ENCODE measurements at places on chromosomes 6 and 20.
A peak's percentile ranks its signal among the peaks of the same experiment; 100 is the strongest.

- DNase-seq = no peak
These were observed 23.3 kb upstream of the NHSL1 start for GRCh38 chr6:138522611-138523010.

GRCh38 chr6:15296735-15297134, 50.9 kb downstream of the JARID2 start:
- peak; percentile 46 for DNase-seq

- DNase-seq = no peak
These were observed 103.5 kb upstream of the CARMIL1 start for GRCh38 chr6:25175681-25176080.

DNA sequence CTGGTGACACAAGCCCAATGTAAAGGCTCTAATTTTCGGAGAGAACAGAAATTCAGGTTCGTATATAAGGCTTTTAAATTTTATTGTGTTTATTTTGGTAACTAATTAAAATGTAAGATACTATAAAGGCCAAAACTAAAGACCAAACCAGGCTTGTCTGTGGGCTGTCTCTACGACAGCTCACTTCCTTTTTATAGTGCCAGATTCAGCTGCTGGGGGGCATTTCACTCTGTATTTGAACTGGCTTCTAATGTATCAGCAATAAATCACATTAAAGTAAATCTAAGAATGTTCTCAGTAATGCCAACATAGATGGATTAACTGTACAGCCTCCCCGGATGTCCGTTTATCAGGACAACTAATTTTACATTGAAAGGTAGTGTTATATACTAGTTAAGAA, 31.1 kb upstream of the STXBP5 start:
- DNase-seq = no peak

DNA sequence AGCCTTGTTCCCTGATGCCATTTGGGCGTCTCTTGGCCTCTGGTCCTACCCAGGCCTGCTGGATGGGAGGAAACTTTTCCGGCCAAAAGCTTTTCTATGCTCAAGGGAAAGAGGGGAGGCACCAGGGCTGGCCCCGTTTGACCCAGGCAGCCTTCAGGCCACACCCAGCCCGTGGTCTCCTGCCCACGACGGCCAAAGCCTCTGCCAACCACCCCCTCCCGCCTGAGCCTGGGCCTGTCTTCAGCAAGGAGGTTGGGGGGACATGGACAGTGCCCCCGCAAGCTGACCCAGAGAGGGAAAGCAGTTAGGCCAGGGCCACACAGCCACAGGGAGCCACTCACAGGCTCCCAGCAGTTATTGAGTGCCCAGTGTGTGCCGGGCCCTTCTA, 49.5 kb downstream of the SRC start:
- DNase-seq = no peak

DNA sequence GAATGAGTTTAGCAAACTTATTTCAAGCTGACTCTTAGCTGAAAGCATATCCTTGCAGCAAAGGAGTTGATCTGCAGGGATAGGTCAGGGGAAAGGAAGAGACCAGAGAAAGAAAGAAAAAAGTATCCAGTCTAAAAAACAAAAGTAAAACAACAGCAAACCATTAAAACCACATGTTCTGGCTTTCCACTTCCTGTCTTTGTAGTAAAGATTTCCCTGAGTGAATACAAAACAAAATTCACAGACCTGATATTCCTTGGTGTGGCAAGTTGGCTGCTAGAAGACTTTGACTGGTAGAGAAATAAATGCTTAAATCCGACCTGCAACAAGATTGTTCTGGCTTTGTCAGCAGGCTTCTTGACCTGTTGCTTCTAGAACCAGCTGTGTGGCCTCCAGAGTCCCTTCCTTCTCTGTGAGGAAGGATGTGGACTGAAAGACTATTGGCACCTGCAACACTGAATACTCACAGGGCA, 23.4 kb upstream of the MCM3 start:
- DNase-seq = no peak

GRCh38 chr20:24637087-24637486, 167.7 kb downstream of the SYNDIG1 start:
- no peak for DNase-seq

- no peak for DNase-seq
These were observed 6.2 kb downstream of the JPH2 start for GRCh38 chr20:44180814-44181213.

DNA sequence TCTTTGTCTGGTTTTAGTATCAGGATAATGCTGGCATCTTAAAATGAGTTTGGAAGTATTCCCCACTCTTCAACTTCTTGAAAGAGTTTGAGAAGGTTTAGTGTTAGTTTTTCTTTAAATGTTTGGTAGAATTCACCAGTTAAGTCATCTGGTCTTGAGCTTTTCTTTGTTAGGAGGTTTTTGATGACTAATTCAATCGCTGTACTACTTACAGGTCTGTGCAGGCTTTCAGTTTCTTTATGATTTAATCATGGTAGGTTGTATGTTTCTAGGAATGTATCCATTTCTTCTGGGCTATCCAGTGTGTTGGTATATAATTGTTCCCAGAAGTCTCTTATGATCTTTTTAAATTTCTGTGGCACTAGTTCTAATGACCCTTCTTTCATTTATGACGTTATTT, 215.5 kb downstream of the LRFN2 start:
- no peak for DNase-seq

GRCh38 chr6:135121434-135121833, 59.7 kb upstream of the MYB start:
- DNase-seq = no peak

- no peak for DNase-seq
These were observed 50.2 kb upstream of the IFNGR1 start for GRCh38 chr6:137269347-137269746.

GRCh38 chr6:158376631-158377081, 64.4 kb downstream of the TULP4 start:
- DNase-seq = no peak

DNA sequence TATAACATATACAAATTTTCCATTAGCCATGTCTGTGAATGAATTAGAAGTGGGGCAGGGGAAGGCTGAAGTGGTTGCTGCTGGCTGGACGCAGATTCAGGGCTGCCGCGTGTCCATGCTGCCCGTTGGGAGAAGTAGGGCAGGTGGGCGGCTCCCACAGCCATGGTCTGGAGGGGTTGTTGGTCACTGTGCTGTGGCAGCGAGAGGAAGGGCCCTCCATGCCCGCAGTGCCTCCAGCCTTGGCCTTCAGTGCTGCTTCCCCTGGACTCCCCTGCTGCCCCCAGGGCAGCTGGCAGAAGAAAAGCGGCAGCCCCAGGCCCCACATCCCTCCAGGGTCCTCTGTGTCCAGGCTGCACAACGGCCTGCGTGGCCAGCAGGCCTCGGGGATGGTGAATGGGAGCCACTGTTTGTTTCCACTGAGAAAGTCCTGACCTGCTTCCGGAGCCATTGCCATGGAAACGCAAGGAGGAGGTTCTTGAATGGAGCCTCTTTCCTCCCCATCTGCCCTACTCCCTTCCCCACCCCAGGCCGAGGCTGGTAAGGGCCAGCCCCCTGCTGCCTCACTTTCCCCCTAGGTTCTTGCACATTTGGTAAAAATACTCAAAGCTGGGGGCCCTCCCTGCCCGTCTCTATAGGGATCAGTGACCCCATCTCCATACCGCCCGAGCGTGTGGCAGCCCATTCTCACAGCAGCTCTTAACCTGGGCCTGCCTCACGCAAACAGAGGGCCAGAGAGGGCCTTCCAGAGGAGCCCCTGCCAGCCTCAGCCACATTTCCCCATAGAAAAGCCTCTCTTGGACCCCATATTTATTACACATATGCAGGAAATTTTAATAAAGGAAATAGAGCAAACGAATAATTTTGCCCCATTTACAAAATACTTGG, 113.3 kb downstream of the SASH1 start:
- DNase-seq = no peak

DNA sequence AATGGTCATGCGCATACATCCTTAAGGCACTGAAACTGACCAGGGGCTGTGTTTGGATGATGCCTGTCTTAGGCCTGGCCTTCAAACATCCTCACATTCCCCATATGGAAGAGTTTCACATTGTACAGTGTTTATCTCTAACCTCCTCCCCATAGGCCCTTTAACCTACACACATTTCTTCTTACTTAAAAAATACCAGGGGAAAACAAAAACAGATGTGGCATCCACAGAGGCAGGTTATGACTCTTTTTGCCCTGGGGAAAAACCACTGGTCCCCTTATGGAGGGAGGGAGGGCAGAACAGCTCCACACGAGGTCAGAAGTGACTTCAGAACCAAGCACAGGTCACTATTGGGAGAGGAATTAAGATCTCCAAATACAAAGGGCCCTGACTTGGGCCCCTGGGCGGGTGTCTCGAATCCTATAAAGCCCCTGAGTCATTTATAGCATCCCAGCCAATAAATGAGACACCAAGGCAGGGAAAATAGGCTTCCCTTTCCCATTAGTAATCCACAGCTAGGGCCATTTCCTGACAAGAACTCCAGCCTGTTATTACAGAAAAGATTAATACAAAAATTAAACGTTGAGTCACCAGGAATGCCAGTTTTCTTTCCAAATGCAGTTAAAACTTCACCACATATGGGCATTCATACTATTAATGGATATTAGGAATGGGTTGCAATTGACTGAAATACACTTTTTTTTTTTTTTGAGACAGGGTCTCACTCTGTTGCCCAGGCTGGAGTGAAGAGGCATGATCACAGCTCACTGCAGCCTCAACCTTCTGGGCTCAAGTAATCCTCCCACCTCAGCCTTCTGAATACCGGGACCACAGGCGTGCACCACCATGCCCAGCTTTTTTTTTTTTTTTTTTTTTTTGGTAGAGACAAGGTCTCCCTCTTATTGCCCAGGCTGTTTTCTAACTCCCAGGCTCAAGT, 107.2 kb downstream of the ATP9A start:
- no peak for DNase-seq

- no peak for DNase-seq
These were observed 19.3 kb upstream of the RNF146 start for GRCh38 chr6:127247114-127248096.

DNA sequence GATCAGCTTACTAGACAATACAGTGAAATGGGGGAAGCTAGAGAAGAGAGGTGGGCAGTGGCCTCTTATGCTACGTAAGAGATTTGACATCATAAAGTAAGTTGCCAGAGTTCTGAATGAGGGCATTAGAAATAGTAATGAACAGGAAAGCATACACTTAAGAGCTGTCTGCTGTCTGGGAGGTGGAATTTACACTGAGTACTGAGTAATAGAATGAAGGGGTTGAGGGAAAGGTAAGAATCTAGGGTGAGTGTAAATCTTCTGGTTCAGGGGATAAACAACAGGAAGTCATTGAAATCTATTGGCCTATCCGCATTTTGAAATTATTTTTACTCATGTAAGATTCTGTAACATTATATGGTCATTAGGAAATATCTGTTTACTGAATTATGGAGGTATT, 35.8 kb downstream of the HLA-DMB start:
- DNase-seq = no peak

DNA sequence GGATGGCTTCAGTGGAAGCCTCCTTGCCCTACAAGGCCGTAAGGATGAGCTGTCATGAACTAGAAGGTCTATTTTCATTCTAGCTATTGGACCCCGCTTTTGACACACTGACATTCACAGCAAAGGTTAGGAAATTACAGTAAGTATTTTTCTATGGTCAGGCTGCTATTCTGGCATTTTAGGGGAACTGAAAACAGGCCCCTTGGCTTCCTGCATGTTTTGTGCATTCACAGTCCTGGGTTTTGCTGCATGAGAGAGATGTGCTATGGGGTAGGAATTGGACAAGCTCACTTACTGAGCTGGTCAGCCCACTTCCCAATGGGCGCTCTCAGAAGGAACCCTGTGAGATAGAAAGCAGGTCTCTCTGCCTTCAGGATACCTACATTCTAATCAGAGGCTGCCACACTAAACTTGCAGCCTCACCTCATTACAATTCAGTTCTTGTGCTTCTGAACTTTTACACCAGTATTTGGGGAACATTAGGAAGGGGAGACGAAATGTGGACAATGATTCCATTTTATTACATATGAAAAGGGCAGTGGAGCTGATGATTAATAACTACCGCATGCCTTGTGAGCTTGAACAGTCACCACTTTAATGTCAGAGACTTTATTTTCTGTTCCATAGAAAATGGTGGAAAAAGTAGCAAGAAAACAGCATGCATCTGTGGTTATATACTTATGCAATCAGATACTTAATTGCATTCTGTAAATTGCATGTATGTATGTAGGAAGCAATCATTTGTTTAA, 86.6 kb upstream of the TAB2 start:
- no peak for DNase-seq

- no peak for DNase-seq
These were observed 6.3 kb upstream of the TBC1D22B start for GRCh38 chr6:37251211-37251780.

DNA sequence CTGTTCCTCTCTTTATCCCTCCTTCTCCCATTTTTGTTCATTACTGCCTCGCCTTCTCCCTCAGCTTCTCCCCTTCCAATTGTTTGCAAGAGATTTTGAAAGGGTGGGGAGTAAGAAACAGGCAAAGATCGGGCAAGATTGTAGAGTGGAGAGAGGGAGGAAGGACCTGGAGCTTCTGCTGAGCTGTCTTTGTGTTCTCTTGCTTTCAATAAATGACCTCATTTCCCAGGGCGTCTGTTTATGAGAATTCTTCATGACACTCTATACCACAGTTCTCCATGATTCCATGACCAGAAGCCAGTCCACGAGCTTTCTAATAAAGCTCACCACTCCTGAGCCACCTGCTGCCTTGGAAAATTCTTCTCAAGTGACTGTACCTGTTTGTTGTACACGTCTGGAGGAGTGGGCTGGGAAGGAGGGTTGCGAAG, 50.0 kb upstream of the PLEKHG1 start:
- no peak for DNase-seq

DNA sequence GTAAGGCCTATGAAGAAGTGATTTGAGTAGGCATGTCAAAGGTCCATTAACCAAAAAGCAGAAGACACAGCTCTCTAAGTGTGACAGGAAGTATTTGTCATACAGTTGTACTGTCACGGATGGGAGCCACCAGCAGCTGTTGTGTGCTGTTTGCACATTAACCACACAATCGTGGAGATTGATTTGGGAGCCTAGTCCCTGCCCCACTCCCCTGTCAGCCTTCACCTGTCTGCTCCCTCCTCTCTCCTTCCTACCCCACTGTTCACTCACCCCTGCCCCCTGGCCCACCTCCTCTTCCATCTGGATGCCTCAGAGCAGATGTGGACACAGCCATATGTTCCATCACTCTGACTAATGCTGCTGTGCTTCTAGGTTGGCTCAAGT, 124.7 kb upstream of the SPACA1 start:
- DNase-seq = peak; percentile 66

DNA sequence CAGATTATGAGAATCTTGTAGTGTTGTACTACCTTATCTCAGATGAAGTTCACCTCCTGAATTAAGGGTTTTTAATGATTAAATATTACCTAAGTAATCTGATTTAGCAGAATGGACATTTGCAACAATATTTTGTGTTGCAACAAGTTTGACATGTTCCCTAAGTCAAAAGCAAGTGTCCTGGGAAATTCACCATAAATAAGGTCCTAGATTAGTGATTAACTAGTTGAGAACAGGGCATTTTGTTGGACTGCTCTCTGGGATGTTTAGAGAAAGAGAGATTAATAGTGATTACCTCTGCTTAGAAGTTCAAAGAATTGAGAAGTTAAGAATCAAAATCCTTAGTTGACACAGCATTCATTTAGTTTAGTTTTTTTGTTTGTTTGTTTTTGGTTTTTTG, 120.2 kb upstream of the MARCKS start:
- DNase-seq = no peak

GRCh38 chr6:93453956-93454355, 34.6 kb upstream of the EPHA7 start:
- DNase-seq = peak; percentile 29
